Fibroblast of lung (primary cell): ENCODE measurements at places on chromosomes 13 and 19. TPM values are rescaled to one million over a fixed set of nuclear protein-coding genes. Genes with fewer than 3 reads are reported as not detected.

- no peaks in the 10 kb centered on the region for H3K4me1 ChIP-seq
- H3K36me3 ChIP-seq: no peaks in the 10 kb centered on the region
- peak; percentile 75 for DNase-seq
- H3K27ac ChIP-seq: peak overlapping the region; percentile 99
- no peaks in the 10 kb centered on the region for H3K27me3 ChIP-seq
Observed at GRCh38 chr13:96052656-96053002, 572 bp downstream of the UGGT2 start.

- DNase-seq: no peak
- no peaks in the 10 kb centered on the region for H3K27me3 ChIP-seq
- H3K4me3 ChIP-seq: no peak overlapping the region
- no peaks in the 10 kb centered on the region for H3K36me3 ChIP-seq
Observed at GRCh38 chr13:70884196-70884595, 775.9 kb upstream of the KLHL1 start.

- H3K4me1 ChIP-seq: no peaks in the 10 kb centered on the region
- no peak for DNase-seq
- no peaks in the 10 kb centered on the region for H3K27me3 ChIP-seq
- H3K4me3 ChIP-seq: no peak overlapping the region
Observed at GRCh38 chr19:53647792-53648191, 16.0 kb downstream of the DPRX start.

The BRME1 gene
- total RNA-seq: 0.51 and 0.83 TPM in 2 replicates
